ENCODE measurements at places on chromosomes 16 and 17.
A peak's percentile ranks its signal among the peaks of the same experiment; 100 is the strongest.

DNA sequence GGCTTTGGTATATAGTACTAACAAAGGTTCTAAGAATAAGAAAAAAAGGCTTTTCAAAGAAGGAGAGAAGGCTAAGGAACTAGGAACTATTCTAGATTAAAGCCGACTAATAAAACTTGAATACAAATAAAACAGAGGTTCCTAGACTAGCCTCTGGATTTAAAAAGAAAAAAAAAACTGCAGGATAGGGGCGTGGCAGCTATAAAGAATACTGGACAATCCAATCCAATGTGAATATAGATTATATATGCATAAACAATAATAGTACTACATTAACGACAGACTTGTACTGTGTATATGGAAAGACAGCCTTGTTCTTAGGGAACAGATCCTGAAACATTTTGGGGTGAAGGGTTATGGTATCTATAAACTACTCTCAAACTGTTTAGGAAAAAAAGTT lies 23.9 kb upstream of the ANKFY1 start:
- DNase-seq = no peak

- peak; percentile 81 for DNase-seq
Observed at GRCh38 chr16:31474173-31474714, 2.3 kb downstream of the TGFB1I1 start.

DNA sequence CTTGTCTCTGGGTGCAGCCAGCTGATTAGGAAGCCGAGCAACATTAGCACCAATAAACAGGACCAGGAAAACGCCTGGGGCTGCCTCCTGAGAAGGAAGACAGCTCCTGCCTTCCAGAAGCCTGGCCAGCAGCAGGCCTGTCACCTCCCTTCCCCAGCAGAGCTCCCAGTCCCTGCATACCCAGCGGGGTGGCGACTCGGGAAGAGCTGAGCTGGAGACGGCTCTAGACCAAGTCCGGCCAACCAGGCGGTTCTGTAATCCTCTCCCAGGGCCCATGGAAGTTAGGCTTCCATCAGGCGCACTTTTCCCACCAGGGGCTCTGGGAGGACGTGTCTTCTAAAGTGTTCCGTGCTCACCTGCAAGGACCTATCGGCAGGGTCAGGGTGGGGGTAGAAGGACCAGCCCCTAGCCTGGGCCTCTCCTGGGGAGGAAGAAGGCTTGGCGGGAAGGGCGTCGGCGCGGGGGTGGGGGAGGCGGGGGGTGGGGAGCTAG lies 12.0 kb upstream of the CLUH start:
- DNase-seq = no peak

- peak; percentile 52 for DNase-seq
Observed at GRCh38 chr16:83701494-83701893, 106.3 kb upstream of the HSBP1 start.

GRCh38 chr16:71709229-71709781 lies 15.2 kb downstream of the PHLPP2 start:
- DNase-seq = no peak

DNA sequence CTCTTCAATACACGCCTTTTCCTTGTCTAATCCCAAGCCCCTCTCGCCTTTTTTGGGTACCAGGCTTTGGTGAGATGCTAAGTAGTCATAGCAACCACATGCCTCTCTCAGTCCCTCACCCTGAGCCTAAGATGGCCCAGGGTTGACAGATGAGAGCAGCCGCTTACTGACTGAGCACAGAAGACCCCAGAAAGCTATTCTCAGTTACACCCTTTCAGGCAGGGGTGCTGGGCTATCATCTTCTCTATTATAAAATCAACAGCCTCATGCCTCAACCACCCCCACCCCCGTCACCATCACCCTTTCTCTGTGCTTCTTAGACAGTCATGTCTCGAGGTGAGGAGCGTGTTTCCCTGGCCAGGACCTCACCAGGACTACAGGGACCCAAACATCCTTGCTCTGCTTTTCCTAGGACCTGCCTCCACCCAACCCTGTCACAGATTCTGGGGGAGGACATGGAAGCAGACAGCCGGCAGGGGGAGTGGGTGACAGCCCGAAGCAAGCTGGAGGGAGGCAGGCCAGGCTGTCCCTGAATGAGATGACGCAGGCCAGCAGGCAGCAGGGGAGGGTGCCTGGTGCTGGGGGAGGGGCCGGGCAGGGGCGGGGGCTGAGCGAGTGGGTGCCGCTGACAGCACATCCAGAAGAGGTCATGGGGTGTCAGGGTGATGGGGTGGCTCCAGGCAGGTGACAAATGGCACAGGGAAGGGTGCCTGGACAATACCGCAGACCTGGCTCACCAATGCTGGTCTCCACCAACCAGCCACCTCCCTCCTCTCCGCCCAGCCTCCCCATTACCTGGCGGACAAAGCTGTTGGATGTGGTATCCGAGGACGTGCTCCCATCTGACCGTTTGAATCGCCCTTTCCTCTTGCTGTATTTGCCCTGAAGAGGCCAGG lies 3.1 kb downstream of the CACNB1 start:
- peak; percentile 91 for DNase-seq

DNA sequence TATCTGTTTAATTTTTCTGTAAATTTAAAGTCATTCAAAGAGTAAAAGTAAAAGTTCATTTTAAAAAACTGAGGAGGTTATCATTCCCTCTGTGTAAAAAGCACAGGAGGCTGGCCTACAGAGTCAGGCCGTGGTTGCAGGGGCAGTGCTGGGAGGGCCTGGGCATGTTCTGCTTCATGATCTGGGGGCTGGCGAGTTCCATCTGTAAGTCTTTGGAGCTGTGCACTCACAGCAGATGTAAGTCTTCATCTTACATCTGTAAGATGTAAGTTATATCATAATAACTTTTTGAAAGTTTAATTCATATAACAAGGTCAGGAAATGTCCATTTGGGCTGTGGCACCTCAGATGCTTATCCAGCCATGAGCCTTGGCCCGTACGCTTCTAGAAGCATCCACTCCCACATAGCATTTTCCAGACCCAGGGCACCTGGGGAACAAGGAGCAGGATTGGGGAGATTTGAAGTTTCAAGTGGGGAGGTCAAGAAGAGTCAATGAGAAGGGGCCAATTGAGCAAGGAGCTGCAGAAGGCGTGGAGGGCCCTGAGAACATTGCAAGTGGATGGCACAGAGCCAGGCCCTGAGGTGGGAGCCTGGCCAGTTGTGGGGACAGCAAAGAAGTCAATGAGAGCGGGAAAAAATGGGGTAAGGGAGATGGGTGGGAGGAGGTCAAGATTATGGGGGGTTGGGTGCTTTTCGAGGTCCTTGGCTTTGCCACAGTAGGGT lies 54.1 kb downstream of the TNFRSF13B start:
- no peak for DNase-seq

- no peak for DNase-seq
Observed at GRCh38 chr17:31171701-31172100, 76.9 kb downstream of the NF1 start.

- no peak for DNase-seq
Observed at GRCh38 chr17:20280851-20281250, 186.5 kb downstream of the LGALS9B start.

DNA sequence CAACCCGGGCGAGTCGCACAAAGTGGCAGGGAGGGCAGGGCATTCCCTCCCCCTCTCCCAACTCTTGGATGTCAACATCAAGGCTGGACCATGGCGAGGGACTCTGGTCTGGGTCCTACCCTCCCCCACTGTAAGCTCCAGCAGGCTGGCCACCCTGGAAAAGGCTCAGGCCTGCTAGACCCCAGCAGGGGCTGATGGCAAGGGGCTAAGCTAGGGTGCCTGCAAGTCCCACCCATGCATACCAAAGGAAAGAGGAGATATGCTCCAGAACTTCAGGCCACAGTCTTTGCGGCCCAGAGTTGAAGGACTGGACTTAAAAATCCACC lies 19.9 kb downstream of the ST3GAL2 start:
- no peak for DNase-seq

GRCh38 chr17:39744075-39744835 lies 6.5 kb downstream of the GRB7 start:
- DNase-seq = no peak

DNA sequence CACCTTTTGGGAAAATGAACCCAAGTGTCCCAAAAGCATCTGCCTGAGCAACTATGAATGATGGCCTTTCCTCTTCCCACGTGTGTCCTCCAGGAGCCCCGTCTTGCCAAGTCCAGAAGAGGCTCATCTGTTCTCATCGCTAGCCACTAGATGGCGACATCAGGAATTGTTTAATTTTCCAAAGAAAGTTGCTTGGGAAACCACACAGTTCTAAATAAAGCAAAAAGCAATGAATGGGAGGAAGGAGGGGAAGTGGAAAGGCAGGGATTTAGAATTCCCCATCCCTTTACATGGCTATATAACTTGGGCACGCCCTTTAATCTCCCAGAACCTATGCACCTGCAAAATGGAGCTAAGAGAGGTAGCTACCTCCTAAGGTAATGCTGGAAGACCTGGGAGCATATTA lies 9.0 kb upstream of the CDH5 start:
- DNase-seq = peak; percentile 64

- peak; percentile 34 for DNase-seq
Observed at GRCh38 chr17:82200135-82200534, 12.5 kb downstream of the CCDC57 start.

GRCh38 chr17:51617986-51618385 lies 357.6 kb downstream of the UTP18 start:
- no peak for DNase-seq

- DNase-seq = no peak
Observed at GRCh38 chr16:66705790-66706505, 9.4 kb upstream of the CMTM4 start.

GRCh38 chr16:78894886-78895285 lies 705.7 kb downstream of the MAF start:
- no peak for DNase-seq

GRCh38 chr16:49854188-49854795 lies 1.6 kb downstream of the ZNF423 start:
- DNase-seq = no peak

GRCh38 chr17:76240461-76241203 lies at the start of gene RNF157:
Gene RNF157 (minus strand): TSS chr17:76240493. CDS start chr17:76240240, 253 bp downstream.
- peak; percentile 92 for DNase-seq

DNA sequence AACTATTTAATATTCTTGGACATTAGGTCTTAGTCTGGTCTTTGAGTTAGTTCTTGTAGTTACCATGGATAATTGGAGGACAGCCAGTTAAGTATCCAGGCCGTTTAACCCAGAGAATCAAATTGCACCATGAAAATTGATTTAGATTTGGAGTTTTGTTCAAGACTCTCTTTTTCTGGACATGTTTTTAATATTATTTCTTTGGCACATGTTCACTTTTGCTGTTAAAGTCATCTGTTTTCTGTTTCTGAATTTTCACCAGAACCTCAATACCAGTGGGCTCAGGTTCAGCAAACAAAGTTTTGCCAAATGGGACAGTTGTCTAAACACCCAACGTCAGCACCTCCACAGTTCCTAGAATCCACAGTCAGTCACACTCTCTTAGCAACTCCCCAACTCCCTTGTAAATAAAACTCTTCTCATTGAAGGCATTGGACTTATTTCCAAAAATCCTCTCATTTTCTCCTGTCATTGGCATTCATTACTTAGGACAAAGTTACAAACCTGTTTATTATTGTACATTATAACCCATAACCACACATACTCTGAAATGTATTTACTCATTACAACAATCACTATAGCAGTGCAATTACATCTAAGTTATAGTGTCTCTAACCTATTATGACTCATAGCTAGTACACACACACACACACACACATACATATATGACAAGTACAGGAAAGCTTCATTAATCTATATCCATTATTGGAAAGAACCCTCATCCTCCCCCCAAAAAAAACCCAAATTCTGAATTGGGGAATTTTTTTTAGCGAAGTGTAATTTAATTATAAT lies 33.5 kb upstream of the DNAH9 start:
- DNase-seq = no peak

DNA sequence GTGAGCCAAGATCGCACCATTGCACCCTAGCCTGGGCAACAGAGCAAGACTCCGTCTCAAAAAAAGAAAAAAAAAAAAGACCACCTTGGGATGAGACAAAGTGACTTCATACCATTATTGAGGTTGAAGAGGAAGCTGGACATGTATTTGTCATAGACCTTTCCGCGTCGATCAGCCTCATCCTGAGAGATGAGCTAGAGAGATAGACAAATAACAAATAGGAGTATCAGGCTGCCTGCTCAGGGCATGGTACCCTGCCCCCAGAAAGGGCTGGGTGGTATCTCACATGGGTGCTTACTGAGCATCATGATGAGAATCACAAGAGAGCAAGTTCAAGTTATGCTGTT lies 22.1 kb downstream of the CNTNAP1 start:
- DNase-seq = no peak

DNA sequence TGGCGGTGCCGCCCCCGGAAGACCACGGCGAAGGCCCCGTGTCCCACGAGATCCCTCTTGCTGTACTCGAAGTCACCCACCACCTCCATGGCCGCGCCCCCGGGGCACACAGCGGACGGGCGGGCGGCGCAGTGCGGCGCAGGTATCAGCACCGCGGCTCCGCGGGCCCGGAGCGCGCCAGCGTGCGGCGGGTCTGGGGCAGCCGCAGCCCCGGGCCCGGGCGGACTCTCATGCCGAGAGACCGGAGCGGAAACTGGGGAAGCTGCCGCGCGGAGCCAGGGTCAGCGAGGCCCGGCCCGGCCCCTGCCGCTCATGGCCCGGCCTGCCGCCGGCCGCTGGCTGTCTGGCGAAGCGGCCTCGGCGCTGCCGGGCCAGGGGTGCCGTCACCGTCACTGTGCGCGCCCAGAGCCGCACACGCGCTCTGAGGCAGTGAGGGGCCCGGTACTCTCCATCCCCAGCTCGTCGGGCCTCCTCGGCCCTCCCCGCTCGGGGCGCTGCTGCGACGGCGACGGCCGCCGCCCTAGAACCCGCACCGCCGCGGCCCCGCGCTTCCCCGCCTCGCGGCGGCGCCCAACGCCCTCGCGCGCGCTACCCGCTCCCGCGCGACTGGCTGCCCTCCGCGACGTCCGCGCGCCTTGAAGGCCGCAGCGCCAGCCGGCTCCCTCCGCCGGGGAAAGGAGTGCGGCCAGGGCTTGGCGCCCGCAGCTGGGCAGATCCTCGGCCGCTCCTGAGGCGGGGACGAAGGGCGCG lies at the start of gene ULK2:
TSS of gene ULK2 (minus strand) at position 608 of the 750 bp plus-strand sequence. CDS start at position 89, 519 bp downstream.
- no peak for DNase-seq

- no peak for DNase-seq
Observed at GRCh38 chr17:3556916-3557767, 470 bp downstream of the TRPV3 start.

GRCh38 chr16:14181371-14182050 lies 110.4 kb downstream of the MRTFB start:
- no peak for DNase-seq

DNA sequence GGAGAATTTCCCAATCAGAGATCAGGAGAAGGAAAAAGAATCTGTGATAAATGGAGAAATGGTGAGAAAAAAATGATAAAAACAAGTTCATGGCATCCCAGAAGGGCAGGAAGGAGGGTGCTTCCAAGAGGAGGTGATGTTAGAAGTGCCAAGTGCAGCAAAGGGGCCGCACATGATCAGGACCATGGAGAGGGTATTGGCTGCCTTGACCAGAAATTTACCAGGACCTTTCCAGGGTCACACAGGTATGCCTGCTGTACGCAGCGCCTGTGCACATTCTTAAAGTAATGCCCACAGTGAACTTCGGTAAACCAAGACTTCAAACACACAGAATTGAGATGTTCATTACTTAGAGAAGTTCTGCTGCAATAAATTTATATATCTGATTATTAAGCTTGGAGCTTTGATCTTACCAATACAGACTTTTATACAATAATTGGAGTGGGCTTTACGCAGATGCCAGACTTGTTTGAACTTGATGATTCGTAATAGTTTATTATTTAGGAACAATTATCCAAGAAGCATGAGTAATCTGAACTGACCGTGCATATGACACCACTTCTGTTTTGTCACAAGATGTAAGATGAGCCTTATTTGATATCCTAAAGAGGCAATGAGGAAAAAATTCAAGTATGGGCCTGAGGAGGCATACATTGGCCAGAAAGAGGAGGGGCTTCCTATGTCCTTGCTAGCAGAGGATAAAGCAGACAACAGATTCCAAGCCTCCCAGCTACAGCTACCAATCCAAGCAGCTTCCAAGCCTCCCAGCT lies 2.2 kb upstream of the KRT33A start:
- DNase-seq = no peak
